ENCODE measurements at places on chromosomes 7 and 10. TPM values are rescaled to one million over a fixed set of nuclear protein-coding genes. Genes with fewer than 3 reads are reported as not detected.

- no peak for DNase-seq
These were observed 246.0 kb downstream of the DIP2C start for GRCh38 chr10:443459-443858.

DNA sequence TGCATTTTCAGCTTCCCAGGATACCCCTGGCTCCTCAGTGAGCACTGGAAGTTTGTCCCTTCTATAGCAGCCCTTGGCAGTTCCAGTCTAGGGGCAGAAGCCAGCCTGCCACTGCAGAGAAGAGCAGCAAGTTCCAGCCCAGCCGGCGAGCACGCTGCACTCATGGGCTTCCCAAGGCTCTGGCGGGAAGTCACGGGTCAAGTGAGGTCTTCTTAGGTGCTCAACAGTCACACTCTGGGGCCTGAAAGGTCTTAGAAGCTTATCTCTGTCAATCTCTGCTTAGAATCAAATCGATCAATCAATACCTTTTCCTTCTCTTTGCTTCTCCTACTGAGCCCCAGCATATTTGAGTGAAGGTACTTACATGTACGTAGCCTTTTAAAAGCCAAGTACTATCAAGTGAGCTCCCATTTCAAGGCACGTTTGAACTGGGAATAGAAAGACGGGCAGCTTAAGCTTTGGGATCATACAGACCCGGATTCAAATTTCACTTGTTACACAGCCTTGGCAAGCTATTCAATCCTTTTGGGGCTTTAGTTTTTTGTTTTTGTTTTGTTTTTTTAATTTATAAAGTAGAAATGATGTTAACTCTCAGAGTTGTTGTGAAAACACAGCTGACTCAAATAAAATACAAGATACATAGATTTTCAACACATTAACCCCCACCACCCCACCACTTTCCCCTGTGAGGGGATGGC lies 152.6 kb upstream of the KLF14 start:
- no peak for DNase-seq

- DNase-seq: no peak
These were observed 25.0 kb downstream of the PRKAR2B start for GRCh38 chr7:107069457-107069856.

DNA sequence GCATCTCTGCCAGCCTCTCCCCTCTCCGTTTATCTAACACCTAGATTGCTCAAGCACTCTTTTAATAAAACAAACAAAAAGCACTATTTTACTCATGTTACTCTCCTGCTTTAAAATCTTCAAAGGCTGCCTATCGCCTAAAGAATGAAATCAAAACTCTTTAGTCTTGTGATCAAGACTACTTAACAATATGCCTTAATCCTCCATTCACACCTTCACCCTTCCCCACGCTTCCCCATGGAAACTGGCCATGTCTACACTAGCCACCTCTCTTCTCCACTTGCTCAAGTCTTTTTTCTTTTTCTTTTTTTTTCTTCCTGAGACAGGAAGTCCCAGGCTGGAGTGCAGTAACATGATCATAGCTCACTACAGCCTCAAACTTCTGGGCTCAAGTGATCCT lies 47.8 kb upstream of the TMEM213 start:
- no peak for DNase-seq

- no peak for DNase-seq
These were observed 206.8 kb downstream of the SKIDA1 start for GRCh38 chr10:21318540-21319167.

DNA sequence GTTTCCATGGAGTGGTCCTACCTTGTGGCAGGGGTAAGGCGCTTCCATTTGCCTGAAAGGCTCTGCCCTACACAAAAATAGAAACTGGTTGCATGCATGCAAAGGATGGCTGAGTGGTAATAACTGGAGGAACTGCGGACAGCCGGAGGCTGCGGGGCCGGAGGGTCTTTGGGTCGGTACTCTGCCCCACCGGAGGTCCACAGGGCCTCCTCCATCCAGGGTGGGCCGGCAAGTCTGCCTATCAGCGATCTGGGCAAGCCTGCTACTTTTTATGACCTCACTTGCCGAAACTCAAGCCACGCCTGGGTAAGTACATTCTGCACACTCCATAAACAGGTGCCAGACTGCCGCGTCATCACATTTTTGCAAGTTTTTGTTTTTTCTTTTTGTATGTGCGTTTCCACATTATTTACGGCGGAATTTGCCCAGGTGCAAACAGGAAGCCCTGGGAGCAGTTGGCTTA lies 30.0 kb downstream of the TACC2 start:
- no peak for DNase-seq

GRCh38 chr7:31860925-31861324 lies 173.9 kb downstream of the PPP1R17 start:
- DNase-seq: no peak

GRCh38 chr10:75598998-75599397 lies 167.6 kb downstream of the LRMDA start:
- DNase-seq: no peak

DNA sequence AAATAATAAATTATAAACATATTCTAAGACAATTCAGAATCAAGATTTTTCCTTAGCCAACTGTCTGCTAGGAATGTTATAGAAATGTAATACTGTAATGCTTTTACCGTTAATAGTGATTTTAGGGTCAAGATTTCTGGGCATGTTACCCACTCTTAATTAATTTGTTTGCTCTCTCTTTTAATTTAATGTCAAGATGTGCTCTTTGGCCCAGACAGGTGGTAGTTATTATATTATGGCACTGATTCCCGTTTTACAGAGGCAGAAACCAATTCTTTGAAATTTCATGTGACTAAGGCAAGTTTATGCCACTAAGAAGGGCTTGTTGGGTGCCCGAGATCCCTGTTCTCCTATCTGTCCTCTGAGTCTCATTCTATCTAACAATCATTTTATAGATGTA lies 959 bp upstream of the FAM107B start:
- DNase-seq: no peak

PLEKHS1 gene
- total RNA-seq: not detected

TCF7L2 gene
- total RNA-seq: 0.82 TPM

CLDN4 gene
- total RNA-seq: not detected

TMEM176A gene
- 1.2 TPM for total RNA-seq

FZD8 gene
- 13.0 TPM for total RNA-seq

KMT2E gene
- 217 TPM for total RNA-seq

GFRA1 gene
- 8.2 TPM for total RNA-seq
